ENCODE measurements at places on chromosomes 1 and 21.
A peak's percentile ranks its signal among the peaks of the same experiment; 100 is the strongest.

- DNase-seq, result peak; percentile 32
Observed at GRCh38 chr1:86416343-86416742, 7.6 kb upstream of the CLCA2 start.

DNA sequence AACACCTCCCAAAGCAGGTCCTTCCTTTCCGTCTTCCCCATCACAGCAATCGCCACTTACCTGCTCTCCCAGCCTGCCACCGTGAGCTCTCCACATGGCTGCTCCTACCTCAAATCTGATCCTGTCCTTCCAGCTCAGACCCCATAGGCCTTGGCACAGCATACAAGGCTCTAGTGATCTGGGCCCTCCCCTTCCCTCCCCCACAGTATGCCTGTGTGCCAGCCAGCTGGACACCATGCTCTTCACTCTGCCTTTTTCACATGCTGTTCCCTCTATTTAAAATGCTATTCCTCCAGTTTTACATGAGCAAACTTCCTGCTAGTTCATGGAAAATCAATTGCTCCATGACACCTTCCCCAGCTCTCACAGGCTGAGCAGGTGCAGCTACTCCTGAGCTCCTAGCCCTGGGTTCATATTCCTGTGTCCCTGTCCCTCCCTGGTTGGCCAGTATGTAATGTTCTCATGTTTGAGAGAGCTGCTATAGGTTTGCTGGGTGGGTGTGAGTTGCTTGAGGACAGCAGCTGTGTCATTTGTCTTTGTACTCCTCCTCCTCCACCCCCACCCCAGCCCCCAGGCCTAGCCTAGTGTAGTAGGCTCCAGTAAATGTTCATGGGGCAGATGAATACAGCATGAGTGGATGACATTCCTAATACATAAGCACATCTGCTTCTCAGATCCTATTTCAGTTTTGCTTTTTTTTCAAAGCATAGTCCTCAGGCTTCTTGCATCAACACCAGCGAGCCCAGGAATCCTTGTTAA, 6.3 kb upstream of the TNNT2 start:
- no peak for DNase-seq

DNA sequence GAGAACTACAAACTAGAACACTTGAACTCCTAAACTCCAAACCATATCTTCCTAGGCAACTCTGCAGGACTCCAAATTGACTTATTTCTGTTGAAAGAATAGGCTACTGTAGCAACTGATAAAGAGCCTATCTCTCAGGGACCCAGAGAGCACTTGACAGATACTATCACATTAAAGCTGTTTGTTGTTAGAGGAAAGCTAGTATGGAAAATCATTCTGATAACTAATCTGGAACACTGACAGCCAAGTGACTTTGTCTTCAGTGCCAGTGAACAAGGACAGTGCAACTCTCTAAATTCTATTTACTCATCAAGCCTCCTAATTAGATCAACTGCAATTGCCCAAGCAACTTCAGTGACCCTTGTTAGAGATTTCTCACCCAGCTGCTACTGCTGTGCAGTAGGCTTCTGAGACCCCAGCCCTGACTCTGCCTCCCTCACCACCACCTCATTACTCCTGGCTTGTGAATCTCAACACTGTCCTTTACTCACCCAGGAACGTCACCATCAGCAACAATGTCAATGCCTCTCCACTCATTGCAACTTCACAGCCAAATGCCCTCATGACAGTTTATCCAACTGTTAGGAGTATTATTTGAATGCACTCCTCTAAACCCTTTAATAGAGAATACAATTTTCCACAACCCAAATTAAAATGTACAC, 7.4 kb upstream of the RGS13 start:
- no peak for DNase-seq

DNA sequence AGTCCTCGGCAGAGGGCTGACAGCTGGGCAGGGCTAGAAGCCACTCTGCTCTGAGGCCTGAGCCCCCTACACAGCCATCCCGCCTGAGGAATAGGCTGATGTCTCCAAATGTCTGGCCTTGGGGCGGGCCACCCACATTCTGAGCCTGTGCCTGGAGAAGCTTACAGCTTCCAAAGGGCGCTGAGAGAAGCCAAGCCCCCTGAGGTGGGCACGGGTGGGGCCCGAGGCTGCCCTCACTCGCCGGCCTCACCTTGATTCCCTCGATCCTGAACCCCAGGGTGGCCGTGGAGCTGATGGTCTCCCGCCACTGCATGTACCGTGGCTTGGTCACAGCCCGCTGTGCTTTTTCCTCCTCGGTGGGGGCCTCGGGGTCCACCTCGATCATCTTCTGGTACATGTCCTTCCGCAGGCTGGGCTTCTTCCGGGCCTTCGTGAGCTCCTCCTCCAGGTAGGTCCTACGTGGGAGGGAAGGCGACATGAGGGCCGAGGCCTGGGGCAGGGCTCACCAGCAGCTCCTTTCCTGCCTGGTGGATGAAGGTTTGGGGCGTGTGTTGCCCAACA, 93.2 kb downstream of the STUM start:
- DNase-seq, result no peak

DNA sequence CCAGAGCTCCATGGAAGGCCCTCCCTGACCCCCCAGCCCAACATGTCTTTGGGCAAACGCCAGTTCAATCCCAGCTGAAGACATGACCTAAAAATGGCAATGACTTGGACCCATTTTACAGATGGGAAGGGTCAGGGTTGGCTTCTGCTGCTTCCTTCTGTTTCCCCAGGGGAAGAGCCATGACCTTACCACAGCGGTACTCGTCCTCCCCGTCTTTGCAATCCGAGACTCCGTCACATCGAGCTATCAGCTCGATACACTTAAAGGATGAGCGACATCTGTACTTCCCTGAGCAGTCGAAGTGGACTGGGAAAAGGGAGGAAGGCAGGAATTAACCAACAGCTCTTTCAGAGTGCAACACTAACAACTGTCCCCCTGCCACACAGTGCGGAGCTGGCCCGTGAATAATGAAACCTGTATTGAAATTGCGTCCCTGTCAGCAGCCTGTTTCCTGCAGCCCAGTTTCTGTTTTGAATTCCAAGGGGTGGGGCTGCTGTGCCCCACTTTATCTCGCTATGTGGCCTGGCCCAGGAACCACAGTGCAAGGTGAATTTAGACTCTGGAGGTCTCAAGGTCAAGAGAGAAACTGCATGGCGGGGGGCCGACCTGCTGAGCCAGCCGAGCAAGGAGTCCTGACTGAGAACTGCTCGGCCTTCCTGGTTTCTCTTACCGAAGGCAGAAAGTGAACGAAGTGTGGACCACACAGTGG, 7.0 kb downstream of the TMPRSS3 start:
- no peak for DNase-seq
